Anterior cingulate cortex (tissue), 58 donors: ENCODE measurements at places on chromosomes 4 and X.

DNA sequence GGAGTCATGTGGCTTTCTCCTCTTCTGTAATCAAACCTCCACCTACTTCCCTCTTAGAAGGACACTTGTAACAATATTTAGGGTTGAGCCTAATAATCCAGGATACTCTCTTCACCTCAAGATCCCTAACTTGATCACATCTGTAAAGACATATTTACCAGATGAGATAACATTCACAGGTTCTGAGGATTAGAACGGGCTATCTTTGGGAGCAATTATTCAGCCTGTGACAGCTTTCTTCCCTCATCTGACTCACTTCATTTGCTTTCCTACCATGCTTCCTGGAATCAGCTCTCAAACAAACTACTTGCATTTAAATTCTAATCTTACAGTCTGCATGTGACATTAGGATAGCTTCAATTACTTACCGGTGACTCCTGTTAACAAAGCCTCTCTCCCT lies 133.5 kb upstream of the NDST3 start:
- no peak for DNase-seq

GRCh38 chr4:75547647-75548387 lies 8.0 kb upstream of the ODAPH start:
- no peak for DNase-seq

- DNase-seq, result no peak
These were observed 46.8 kb upstream of the PITX2 start for GRCh38 chr4:110669663-110670062.

DNA sequence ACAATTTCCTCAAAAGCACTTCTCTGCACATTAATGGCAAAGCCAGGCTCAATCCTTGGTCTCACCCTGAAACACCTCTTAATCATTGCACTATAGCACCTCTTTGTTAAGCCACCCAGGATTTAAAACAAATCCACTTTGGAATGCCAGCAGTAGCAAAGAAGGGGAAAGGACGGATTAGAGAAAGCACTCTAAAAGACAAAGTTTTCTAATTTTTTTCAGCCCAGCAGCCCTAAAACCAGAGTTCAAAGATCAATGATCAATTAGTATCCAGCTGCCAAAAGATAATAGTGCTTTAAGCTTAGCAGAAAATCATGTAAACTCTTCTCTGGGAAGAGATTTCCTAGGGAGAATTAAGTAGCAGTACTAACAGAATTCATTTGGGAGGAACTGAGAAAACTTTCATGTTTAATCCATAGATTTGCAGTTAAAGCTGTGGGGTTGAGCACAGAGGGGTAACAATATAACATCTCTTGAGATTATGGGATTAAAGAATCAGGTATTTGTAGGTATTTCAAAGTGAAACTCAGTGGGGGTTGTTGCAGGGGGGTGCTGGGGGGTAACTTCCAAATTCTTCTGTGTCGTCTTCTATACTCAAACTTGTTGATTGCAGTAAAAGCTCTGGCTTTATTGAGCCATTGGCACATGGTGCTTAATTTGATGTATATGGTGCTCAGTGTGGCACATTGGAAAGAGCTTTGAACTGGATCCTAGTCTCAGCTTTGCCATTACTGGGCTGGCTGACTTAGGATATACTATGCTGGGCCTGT lies 61.8 kb downstream of the LRRC66 start:
- DNase-seq, result no peak

- DNase-seq, result no peak
These were observed 84.0 kb upstream of the GRPR start for GRCh38 chrX:16039363-16039762.

DNA sequence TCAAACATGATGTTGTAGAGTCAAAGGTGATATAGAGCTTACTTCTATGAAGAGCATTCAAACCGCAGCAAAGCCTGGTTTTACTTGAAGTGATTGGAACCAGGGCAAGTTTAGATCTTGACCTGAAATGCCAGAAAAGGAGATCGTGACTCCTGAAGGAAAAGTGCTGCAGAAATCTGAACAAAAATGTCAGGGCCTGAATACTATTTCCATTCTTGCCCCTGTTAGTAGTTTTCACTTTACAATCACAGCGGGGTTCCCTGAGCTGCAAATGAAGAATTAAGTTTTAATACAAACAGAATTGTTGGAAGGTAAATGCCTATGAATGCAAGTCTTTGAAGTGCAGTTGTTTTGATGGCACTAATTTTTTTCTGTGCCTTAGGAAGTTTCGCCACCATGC lies 4.1 kb downstream of the SLIT2 start:
- DNase-seq, result no peak

- no peak for DNase-seq
These were observed 47.2 kb upstream of the RPS6KA3 start for GRCh38 chrX:20313899-20314298.

DNA sequence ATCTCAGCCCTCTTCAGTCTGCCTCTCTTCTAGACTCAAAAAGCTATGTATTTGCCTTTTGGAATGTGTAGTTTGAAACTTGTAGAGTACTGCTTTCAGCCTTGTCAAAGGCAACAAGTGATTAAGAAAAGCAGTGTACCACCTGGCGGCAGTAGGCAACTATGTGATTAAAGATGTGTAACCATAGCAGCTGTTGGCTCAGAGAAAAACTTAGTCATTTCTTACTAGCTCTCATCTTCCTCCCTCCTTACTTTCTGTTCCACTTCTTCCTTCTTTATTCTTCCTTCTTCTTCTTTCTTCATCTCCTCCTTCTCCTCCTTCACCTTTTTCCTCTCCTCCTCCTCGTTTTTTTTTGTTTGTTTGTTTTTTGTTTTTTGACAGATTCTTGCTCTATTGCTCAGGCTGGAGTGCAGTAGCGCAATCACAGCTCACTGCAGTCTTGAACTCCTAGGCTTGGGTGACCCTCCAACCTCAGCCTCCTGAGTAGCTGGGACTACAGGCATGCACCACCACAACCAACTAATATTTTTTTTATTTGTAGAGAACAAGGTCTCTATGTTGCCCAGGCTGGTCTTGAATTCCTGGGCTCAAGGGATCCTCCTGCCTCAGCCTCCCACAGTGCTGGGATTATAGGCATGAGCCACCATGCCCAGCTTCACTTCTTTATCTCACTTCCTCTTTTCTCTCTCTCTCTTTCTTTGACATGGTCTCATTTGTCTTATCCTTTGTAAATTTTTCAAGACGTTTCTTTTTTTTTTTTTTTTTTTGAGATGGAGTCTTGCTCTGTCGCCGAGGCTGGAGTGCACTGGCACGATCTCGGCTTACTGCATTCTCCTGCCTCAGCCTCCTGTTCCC lies 32.6 kb downstream of the ABHD18 start:
- no peak for DNase-seq

DNA sequence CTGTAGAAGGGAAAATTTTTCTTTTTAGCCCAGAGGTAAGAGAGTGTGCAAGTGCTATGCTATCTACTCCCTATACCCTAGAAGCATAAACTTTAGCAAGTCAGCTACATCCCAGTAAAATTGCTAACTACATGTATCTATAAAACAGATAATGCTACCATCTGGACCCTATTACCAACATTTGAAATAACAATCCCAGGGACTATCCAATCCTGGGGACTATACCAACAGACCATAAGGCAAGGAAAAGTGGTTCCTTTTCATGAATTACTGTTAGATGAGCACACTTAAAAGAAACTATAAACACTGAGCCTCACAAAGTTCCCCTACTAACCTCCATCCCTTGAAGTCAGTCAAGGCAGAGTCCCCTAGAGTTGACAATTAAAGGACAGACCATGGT lies 213.6 kb upstream of the VEGFC start:
- DNase-seq, result no peak

DNA sequence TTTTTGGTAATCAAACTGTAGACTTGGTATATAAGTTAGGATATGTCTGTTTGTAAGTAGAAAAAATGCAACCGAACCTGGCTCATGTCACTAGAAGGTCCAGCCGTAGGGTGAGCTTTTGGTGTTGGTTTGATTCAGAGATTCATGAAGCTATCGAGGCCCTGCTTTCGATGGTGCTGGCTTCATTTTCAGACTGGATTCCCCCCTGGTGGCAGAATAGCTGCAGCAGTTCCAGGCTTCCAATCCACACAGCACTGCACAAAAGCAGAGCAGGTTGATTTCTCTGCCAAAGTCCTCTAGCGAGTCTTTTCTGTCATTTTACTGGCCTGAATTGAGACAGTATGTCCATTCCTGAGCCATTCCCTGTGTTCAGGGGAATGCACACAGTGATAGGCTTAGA lies 33.1 kb downstream of the PDK3 start:
- DNase-seq, result no peak
